Activated CD8-positive, alpha-beta memory T cell treated with anti-CD3 and anti-CD28 coated beads for 24 hours (primary cell): ENCODE measurements at places on chromosomes 5 and 9.

DNA sequence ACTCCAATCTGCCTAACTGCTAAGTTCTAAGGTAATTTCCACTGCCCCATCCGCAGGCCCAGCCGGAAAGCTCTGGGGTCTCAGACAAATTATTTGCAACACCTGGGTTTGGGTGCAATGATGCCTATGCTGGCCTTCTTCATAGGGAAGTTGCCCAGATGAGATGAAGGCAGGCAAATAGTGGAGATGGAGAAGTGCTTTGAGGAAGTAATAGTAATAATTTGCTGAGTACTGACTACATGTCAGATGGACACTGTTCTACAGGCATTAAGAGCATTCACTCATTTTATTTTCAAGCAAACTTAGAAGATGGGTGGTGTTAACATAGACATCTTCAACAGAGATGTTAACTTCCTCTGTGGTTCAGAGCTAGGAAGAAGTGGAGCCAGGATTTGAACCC, 3.8 kb downstream of the PCDH12 start:
- DNase-seq, result no peak

DNA sequence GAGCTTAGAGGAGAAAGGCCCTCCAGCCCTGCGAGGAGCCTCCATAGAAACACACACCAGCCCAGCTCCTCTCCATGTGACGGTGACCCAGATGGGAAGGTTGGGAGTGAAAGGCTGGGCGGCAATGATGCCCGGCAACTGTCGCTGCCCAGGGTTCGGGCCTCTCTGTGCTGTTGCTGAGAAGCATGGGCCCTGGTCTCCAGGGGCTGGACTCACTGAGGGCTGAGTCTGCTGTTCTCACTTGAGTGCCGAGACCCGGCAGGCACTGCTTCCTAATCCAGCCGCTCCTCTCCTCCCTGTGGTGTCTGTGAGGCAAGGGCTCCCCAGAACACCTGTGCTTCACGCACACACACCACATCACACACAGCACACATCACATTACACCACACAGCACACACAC, 493.6 kb downstream of the GADD45G start:
- no peak for DNase-seq

DNA sequence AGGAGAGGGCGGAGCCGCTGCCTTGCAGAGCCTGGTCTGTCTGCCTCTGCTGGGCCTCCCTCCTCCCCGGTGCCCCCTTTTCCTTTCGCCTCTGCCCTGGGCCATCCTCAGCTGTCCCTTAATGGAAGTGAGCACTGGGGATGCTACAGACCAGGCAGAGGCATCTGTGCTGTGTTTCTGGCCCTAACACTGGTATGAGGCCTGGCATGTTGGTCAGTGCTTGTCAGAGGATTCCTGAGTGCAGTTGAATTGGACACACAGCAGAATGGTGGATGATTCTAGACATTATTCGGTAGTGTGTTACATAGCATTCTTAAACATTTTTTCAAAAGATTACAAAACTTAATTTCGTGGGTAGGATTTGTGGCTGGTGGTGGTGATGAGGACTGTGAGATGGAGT, 88.6 kb downstream of the EHMT1 start:
- DNase-seq, result no peak

DNA sequence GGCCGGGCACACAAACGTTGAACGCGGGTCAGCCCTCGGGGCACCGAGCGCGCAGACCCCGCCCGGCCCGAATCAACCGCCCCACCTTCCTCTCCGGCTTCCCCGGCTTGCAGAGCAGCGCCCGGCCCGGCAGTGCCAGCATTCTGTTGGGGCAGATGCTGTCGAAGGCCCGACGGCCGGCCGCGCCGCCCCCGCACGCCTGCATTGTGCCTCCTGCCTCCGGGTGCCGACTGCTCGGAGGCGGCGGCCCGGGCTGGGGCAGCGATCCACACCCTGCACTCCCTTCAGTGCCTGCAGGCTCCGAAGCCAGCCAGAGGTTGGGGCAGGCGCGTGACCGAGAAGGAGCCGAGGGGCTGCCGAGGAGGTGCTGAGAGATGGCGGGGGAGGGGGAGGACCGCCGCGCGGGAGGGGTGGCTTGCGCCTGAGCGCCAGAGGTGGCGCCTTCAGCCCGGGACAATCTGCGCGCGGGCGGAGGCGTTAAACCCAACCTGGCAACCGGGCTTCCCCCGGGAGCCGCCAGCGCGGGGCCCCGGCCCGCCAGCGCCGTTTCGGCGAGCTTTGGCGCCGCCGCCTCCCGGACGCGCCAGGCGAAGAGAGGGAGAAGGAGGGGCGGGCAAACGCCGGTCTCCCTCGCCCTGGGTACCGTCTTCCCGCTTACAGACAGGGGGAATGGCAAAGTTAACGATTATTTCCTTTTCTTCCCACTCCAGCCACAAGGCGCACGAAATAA, at the start of gene MCIDAS:
Gene MCIDAS, minus strand, starts transcription at position 382 of the 730 bp plus-strand sequence. Its CDS starts 177 bp downstream, at position 205.
- peak; percentile 86 for DNase-seq

DNA sequence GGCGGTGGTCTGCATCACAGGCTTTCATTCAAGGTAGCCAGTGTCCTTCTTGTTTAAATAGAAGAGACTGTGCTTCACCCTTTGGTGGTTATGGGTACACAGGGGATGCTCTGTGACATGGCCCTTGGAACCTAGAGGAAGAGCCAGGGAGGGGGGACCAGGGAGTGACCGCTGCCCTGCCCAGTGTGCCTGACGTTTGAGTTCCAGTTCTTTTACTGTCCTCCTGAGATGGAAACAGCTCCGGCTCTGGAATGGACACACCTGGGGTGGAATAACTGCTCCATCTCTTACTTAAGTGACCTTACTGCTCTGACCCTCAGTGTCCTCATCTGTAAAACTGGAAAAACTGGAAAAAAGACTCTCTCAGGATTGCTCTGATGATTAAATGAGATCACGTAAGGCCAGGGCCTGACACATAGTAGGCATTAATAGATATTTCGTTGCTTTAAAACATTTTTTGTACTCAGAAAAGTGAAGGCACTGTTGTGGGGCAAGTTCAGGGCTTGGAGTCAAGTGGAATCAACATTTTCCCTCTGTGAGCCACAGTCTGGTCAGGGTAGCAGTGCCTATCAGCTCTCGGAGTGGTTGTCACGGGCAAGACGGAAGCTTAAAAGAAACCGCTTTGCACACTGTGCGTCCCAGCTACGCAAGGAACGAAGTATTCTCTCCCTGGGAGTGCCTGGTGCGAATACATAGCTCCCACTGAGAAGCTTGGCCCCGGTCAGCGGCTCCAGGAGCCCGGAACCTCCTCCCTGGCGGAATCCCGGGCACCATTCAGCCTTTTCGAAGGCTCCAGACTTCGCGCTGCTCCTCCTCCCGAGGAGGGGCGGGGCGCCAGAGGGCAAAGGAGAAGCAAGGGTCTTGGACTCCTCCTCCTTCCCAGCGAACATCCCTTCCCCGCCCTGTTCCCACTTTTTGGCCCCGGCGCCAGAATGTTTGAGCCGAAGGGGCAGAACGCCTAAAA, 5.8 kb downstream of the POU4F3 start:
- no peak for DNase-seq

GRCh38 chr5:126981701-126982100, 48.7 kb downstream of the MARCHF3 start:
- DNase-seq, result no peak

DNA sequence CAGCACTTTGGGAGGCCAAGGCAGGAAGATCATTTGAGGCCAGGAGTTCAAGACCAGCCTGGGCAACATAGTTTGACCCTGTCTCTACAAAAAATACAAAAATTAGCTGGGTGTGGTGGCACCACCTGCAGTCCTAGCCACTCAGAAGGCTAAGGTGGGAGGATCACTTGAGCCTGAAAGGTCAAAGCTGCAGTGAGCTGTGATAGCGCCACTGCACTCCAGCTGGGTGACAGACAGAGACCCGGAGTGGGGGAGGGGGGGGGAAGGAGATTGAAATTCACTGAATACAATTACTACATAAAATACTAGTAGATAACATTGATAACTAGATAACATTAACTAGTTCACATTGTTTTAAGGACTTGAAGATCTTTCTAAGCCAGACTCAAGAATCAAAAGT, 345.6 kb downstream of the BNC2 start:
- DNase-seq, result no peak

DNA sequence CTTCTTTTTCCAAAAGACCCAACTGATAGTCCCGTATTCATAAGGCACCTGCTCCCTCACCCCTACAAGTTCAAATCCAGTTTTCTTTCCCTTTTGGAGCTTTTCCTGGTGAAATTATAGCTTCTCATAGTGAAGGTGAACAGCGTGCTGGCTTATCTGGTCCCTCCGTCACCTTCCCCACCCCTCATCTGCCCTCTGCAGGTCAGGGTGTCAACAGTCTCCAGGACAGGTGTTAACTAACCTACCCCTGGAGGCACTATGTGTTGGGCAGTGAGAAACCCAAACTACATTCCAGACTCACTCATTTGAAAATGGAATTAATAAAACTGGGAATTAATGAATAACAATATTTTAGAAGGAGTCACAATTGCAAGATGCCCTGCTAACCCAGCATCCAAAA, 109.0 kb upstream of the TAS2R1 start:
- no peak for DNase-seq

DNA sequence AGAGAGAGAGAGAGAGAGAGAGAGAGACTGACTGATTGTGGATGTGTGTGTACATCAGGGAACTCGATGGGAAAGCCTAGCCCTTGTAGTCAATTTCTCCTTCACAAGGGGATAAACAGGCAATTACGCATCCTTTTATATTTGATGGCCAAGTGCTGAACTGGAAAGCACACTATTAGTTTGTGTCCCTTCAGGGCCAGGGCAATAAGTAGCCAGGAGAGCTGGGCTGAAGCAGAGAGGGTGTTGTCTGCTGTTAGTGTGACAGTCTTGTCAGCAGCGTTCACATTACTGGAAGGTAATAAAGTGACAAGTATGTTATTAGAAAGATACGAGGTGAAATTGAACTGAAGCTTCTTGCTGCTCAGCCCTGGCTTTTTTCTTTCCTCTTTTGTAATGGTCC, 457.7 kb downstream of the BNC2 start:
- DNase-seq, result no peak

DNA sequence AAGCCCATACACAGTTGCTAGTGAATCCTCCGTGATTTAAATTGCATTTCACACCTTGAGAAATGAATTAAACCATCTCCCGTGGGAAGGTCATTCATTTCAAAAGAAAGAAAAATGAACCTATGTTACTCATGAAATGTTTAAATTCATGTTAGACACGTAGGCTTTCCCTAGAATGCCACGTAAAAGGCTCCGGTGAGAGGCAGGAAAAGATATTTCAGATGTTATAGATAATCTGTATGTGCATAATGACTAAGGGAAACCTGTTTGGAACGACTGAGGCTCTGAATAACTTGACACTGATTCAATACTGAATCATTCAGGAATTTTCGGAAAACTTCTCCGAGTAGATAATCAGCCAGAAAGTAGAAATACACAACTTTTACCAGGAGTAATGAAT, 134.3 kb upstream of the ICE1 start:
- no peak for DNase-seq

GRCh38 chr9:79928661-79929223, 357.0 kb downstream of the TLE4 start:
- DNase-seq, result no peak

GRCh38 chr5:159420940-159421339, 90.7 kb upstream of the IL12B start:
- no peak for DNase-seq

DNA sequence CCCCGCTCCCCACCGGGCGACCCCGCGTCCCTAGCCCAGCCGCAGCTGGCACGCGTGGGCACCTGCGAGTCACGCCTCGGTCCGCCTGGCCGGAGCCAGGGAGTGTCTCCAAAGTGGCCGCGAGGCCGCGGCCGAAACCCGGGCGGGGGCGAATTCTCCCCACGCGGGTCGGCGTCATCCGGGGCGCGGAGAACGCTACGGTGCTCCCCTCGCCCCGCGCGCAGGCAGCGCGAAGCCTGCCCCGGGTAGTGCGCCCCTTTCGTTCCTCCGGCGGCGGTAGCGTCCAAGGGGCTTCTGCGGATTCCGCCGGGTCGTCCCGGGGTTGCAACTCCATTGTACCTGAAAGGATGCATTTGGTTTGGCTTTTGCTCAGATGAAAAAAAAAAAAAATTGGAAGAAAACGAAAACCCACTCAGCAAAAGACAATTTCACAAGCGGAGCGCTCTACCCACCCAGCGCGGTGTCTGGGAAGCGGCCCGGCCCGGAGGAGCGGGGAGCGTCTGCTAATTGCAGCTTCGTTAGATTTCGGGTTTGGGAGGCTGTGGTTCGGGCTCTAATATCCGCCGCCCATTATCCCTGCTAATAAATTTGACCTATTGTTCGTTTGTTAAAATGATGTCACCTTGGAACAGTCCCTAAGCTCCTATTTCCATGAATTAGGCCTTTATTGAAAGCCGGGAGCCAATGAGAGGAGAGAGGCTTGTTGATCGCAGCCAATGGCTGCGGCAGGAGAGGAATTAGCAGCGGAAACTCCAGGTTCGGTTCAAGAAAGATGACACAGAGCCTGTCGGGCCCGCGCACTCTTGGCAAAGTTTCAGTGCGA, at the start of gene TLX3:
Gene TLX3, plus strand, starts transcription at position 796 of the 823 bp plus-strand sequence. CDS start 118 bp downstream, outside the sequence.
- DNase-seq, result no peak

DNA sequence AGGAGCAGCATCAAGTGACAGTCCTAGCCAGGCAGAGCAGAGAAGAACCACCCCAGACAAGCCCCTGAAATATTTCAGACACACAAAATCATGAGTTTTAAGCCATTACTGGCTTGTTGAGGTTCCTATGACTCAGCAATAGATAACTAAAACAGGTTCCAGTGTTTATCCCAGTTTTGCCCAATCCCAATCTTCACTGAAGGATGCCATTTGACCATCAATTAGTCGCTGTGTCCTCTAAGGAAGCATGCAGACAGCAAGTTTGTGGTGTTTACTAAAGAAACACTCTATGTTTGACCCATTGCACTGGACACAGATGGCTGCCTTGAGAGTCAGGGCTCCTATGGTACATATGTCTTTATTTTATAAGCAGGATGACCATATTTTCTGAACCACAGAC, 186.7 kb downstream of the SYK start:
- DNase-seq, result no peak

DNA sequence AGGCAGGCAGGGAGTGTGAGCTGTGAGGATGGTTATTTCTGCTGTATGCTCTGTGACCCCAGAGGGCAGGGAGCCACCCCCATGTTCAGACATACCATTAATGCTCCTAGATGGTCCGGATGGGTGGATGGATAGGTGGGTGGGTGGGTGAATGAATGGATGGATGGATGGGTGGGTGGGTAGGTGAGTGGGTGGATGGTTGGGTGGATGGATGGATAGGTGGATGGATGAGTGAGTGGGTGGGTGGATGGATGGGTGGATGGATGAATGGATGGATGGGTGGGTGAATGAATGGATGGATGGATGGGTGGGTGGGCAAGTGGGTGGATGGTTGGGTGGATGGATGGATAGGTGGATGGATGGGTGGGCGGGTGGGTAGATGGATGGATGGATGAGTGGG, 63.4 kb upstream of the BARHL1 start:
- DNase-seq, result no peak

GRCh38 chr5:142713121-142713706, 27.3 kb upstream of the FGF1 start:
- peak; percentile 96 for DNase-seq

DNA sequence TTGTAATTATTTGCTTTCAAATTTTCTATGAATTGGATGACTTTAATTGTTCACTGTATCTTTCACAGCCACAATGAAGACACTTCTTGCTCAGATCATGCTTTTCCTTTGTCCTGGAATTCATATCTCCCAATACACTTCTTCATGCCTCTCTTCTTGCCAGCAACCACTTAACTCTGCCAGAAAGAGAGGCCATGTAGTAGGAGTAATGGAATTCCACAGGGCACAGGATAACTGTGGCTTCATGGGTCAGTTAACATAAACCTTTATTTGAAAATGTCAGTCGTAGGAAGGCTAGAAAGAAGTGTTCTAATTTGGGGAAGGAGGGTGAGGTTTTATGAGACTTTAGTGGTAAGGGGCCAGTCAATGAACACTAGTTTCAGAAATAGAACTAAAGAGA, 190.3 kb downstream of the TMEM167A start:
- DNase-seq, result no peak
